ENCODE measurements at places on chromosomes 12 and 14. TPM values are rescaled to one million over a fixed set of nuclear protein-coding genes. Genes with fewer than 3 reads are reported as not detected.

The ST8SIA1 gene
- 2.9 TPM for total RNA-seq

The SLC17A8 gene
- total RNA-seq, result not detected

The SMIM41 gene
- not detected for total RNA-seq

The TAC3 gene
- 4.4 TPM for total RNA-seq

The GEMIN2 gene
- total RNA-seq, result 27.2 TPM

The FGF6 gene
- not detected for total RNA-seq

The PLCZ1 gene
- total RNA-seq, result not detected

The VRTN gene
- not detected for total RNA-seq

GRCh38 chr14:93591506-93591905, 160.8 kb downstream of the UNC79 start:
- no peak for DNase-seq
- H3K4me1 ChIP-seq, result no peaks in the 10 kb centered on the region
- H3K27me3 ChIP-seq, result peaks cover 12% of the 10 kb centered on the region
- no peaks in the 10 kb centered on the region for H3K36me3 ChIP-seq
- H3K4me3 ChIP-seq, result no peak overlapping the region
- no peak overlapping the region for H3K27ac ChIP-seq

- no peak overlapping the region for H3K4me3 ChIP-seq
- no peaks in the 10 kb centered on the region for H3K36me3 ChIP-seq
- H3K27ac ChIP-seq, result no peak overlapping the region
These were observed 85.9 kb upstream of the CCDC91 start for GRCh38 chr12:28104316-28104715.

DNA sequence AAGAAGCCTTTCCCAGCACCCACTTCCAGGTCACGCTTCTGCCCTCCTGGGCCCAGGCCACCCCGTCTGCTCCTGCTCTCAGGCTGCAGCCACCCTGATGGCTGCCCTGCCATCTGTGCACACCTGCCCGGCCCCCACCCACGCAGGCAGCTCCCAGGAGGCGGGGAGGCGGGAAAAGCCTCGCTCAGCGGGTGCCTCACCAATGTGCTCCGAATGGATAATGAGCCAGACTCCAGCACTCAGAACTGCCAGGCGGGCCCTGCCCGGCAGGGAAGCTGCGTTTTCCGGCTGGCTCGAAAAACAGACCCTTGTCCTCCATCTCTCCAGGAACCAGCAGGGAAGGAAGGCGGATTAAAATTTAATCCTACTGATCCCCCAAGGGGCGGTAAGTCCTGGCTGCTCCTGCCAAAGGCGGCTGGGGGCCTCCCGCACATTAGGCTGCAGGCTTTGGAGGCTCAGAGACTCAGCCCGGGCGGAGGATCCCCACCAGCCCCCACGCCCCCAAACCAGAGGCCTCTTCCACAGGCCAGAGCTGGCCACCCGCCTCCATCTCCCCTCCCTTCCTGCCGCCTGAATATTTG, 104.0 kb downstream of the NCOR2 start:
- H3K4me1 ChIP-seq, result peaks cover 27% of the 10 kb centered on the region
- no peak overlapping the region for H3K4me3 ChIP-seq
- H3K36me3 ChIP-seq, result peaks cover 19% of the 10 kb centered on the region
- no peak overlapping the region for H3K27ac ChIP-seq
- H3K27me3 ChIP-seq, result no peaks in the 10 kb centered on the region

GRCh38 chr14:94653321-94653720, 41.1 kb downstream of the SERPINA3 start:
- DNase-seq, result no peak
- no peak overlapping the region for H3K4me3 ChIP-seq
- no peak overlapping the region for H3K27ac ChIP-seq
- H3K27me3 ChIP-seq, result no peaks in the 10 kb centered on the region

- H3K27ac ChIP-seq, result peak overlapping the region; percentile 12
- H3K36me3 ChIP-seq, result peaks cover 48% of the 10 kb centered on the region
- H3K4me1 ChIP-seq, result peaks cover 24% of the 10 kb centered on the region
- no peaks in the 10 kb centered on the region for H3K27me3 ChIP-seq
- DNase-seq, result no peak
These were observed 10.2 kb downstream of the DDX47 start for GRCh38 chr12:12823300-12823699.

GRCh38 chr12:58847901-58848600, 72.3 kb downstream of the LRIG3 start:
- H3K27ac ChIP-seq, result no peak overlapping the region
- DNase-seq, result no peak
- no peaks in the 10 kb centered on the region for H3K27me3 ChIP-seq
- no peak overlapping the region for H3K4me3 ChIP-seq
- no peaks in the 10 kb centered on the region for H3K4me1 ChIP-seq

DNA sequence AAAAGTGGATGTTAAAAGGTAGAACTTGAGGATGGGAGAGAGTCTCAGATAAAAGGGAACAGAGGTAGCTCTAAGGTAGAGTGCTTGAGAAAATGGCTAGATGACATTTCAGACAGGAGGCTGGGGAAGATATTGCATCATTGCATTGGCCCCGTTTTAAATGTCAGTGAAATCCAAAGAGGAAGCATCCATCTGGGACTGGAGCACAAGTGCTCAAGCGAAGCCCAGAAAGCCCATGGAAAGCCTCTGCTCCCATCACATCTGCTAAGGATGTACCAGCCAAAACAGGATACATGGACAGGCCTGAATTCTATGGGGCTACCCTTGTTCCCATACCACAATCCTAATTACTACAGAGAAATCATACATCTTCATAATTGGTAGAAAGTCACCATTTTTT, 581.5 kb upstream of the TMEM132C start:
- no peak overlapping the region for H3K4me3 ChIP-seq
- no peak for DNase-seq
- H3K36me3 ChIP-seq, result no peaks in the 10 kb centered on the region
- H3K27me3 ChIP-seq, result no peaks in the 10 kb centered on the region
- H3K4me1 ChIP-seq, result no peaks in the 10 kb centered on the region
- H3K27ac ChIP-seq, result no peak overlapping the region

GRCh38 chr14:81273961-81274575, 53.3 kb upstream of the GTF2A1 start:
- H3K27ac ChIP-seq, result no peak overlapping the region
- H3K27me3 ChIP-seq, result no peaks in the 10 kb centered on the region
- H3K4me1 ChIP-seq, result no peaks in the 10 kb centered on the region
- no peak for DNase-seq

DNA sequence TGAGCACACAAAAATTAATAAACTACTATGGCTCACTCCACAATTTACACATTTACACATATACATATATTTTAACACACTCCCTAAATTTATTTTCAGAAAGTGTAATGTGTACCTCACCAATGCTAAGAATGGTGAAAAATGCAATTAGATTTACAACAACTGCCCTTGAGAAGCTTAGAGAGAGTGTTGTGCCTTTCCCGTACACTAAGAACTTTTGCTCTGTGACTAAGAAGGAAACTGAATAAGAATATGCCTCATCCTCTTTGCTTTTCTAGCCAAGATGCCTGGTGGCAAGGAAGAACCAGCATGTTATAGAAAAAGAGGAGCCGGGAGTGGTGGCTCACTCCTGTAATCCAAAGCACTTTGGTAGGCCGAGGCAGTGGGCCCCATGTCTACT, 62.3 kb downstream of the SINHCAF start:
- no peak overlapping the region for H3K4me3 ChIP-seq
- DNase-seq, result no peak
- H3K36me3 ChIP-seq, result no peaks in the 10 kb centered on the region

GRCh38 chr12:49198431-49199155, 9.7 kb upstream of the TUBA1A start:
- H3K4me1 ChIP-seq, result peaks cover 16% of the 10 kb centered on the region
- DNase-seq, result no peak
- H3K36me3 ChIP-seq, result no peaks in the 10 kb centered on the region

GRCh38 chr12:53585448-53586125, 40.6 kb downstream of the ATF7 start:
- H3K4me3 ChIP-seq, result no peak overlapping the region
- H3K27ac ChIP-seq, result peak overlapping the region; percentile 51
- peaks cover 1% of the 10 kb centered on the region for H3K36me3 ChIP-seq
- H3K4me1 ChIP-seq, result peaks cover 46% of the 10 kb centered on the region
- no peaks in the 10 kb centered on the region for H3K27me3 ChIP-seq
- no peak for DNase-seq

DNA sequence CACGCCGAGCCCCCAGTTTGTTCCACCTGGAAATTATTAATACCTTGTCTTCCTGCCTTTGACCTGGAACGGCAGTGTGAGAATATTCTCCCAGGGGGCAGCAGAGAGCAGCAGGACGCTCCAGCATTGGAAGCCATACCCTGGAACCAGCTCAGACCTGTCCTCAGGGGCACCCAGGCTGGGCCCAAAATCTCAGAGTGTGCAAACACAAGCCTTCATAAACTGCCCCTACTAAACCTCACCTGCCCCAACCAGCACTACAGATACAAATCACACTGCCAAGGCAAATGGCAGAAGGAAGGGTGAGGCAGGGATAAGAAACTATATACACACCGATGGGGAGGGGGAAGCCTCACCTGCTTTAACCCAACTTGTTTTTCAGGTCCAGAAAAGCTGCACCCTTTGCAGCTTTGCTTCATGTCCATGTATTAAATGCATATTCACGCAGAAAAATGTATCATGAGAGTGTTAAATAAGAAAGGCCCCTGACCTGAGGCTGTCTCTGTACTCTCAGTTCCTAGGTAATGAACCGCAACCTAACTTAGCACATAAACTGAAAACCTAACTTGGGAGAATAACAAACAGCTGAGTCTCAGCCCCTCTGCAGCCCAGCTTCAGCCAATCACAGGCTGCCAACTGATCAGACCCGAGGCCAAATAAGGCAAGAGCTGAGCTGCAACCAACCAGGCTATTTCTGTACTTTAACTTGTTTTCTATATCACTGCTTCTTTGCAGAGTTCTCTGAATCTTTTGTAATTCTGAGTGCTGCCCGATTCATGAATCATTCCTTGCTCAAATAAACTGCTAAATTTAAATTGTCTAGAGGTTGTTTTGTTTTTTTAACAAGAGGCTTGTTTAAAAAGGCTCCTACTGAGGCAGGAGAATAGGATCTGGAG, 130.1 kb downstream of the SPTSSA start:
- DNase-seq, result peak; percentile 68
- H3K27me3 ChIP-seq, result no peaks in the 10 kb centered on the region
- no peaks in the 10 kb centered on the region for H3K36me3 ChIP-seq
- peaks cover 13% of the 10 kb centered on the region for H3K4me1 ChIP-seq
- no peak overlapping the region for H3K4me3 ChIP-seq

- no peaks in the 10 kb centered on the region for H3K36me3 ChIP-seq
- H3K27ac ChIP-seq, result peak overlapping the region; percentile 11
- DNase-seq, result no peak
- H3K27me3 ChIP-seq, result no peaks in the 10 kb centered on the region
These were observed 436.7 kb downstream of the DAD1 start for GRCh38 chr14:22152161-22152870.

- H3K36me3 ChIP-seq, result no peaks in the 10 kb centered on the region
- peak; percentile 43 for DNase-seq
- no peaks in the 10 kb centered on the region for H3K4me1 ChIP-seq
- no peak overlapping the region for H3K4me3 ChIP-seq
- no peaks in the 10 kb centered on the region for H3K27me3 ChIP-seq
These were observed 15.0 kb downstream of the MDM1 start for GRCh38 chr12:68317047-68317667.

DNA sequence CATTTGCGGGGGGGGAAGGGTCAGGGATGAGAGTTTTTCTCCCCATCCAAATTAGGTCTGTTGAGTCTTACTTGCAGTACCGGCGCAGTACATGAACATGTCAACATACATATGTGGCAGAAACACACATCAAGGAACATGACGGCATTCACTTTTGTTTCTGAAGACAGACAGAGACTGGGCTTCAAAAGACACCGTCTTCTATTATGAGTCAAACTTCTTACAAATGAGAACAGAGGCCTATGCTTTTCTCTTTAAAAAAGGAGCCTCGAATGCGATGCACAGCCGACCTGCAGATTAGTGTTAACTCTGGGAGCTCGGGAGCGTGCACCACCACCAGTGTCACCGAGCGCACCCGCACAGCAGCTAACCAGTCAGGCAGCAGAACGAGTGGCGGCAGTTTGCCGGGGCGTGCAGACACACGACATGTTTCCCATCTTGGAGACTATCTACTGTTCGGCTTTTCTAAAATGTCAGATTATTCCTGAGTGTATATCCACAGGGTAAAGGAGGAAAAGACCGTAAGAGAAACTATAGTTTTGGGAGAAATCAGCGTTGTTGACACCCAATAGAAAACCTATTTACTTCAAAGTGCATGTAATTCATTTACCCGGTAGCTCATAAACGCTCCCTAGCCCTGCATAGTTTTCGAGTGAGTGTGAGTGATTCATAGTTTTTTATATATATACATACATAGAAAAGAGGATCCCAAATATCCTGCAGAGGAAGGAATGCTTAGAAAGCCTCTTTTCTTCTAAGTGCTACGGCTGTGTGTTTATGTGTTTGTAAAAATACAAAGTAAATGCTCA, 33.0 kb downstream of the UBR7 start:
- no peak for DNase-seq
- H3K27ac ChIP-seq, result no peak overlapping the region
- peaks cover 3% of the 10 kb centered on the region for H3K36me3 ChIP-seq

DNA sequence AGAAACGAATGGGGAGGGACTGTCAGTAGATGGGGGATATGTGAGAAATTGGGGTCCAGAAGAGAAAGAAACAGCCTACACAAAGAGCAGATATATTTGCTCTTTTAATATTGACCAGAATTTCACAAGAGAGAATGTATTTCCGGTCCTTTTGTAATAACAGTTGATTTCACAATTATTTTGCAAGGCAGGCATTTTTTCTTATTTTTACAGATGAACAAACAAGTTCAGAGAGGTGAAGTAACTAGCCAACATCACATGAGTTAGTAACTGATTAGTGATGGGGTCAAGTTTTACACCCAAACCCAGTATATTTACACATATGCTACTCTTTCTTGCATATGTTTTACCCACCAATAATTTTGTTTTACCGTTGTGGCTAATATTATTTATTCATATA, 188.2 kb downstream of the NAV3 start:
- no peaks in the 10 kb centered on the region for H3K27me3 ChIP-seq
- DNase-seq, result no peak
- H3K27ac ChIP-seq, result no peak overlapping the region

DNA sequence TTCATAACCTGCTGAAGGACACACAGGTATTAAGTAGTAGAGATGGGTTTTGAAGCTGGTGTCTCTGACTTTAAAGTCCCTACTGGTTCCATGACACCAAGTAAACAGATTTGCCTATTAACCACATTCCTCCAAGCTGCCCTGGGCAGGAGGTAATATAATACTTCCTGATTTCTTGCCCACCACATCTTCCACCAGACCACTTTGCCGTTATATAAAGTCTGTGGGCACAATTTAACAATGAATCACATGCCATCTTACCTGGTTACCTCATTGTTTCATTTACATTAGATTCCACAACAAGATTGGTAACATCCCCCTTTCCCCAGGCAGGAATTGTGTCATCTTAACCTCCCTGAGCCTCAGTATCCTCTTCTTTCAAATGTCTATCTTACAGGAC, 900 bp upstream of the LRRC23 start:
- no peaks in the 10 kb centered on the region for H3K36me3 ChIP-seq
- H3K27me3 ChIP-seq, result no peaks in the 10 kb centered on the region
- DNase-seq, result no peak
